CD4-positive, alpha-beta T cell treated with Interleukin-4 for 1 hour (primary cell): ENCODE measurements at places on chromosomes 7 and 10.

- DNase-seq = no peak
These were observed 6.5 kb downstream of the GDI2 start for GRCh38 chr10:5806745-5807144.

GRCh38 chr7:155994279-155994811 is 182.1 kb upstream of the SHH start:
- no peak for DNase-seq

GRCh38 chr7:41711283-41712064 is 8.6 kb upstream of the INHBA start:
- no peak for DNase-seq

DNA sequence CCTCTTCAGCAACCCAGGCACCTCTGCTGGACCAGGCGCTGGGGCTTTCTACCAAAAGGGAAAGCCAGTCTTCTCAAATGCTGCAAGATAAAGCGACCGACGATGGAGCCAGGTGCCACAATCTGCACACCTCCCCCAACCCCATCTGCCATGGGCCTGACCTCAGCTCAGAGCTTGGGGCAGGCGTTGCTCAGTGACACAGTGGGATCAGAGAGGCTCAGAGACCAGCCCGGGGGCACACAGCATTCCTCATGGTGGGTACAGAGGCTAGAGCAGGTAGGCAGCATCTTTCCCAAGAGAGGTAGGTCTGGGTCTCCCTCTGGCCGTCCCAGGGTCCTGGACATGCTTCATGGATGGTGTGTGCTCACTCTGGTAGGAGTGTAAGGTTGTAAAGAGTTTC is 56.3 kb downstream of the ZMIZ1 start:
- no peak for DNase-seq

GRCh38 chr7:23247046-23247602 is 549 bp downstream of the GPNMB start:
- no peak for DNase-seq

- no peak for DNase-seq
These were observed 45.9 kb upstream of the ITGB8 start for GRCh38 chr7:20284771-20285143.

- DNase-seq = no peak
These were observed 8.7 kb upstream of the LIPM start for GRCh38 chr10:88793712-88794299.

- DNase-seq = no peak
These were observed 5.0 kb downstream of the CALD1 start for GRCh38 chr7:134784251-134785049.

DNA sequence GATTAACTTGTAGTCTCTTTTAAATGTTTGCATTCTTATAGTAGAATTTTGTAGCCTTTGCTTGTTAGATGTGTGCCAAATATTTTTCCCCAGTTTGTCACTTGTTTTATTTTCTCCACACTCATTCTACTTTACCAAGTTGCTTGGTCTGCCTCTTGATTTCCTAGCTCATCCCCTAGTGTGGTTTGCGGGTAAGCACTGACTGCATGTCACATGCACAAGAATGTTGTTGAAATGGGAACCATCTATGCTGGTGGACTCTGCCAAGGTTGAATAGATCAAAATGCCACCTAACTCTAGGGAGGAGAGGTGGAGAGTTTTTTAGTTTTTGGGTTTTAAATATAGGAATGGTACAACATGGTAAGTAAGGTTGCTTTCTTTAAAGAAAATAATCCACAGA is 47.6 kb downstream of the FZD1 start:
- no peak for DNase-seq

DNA sequence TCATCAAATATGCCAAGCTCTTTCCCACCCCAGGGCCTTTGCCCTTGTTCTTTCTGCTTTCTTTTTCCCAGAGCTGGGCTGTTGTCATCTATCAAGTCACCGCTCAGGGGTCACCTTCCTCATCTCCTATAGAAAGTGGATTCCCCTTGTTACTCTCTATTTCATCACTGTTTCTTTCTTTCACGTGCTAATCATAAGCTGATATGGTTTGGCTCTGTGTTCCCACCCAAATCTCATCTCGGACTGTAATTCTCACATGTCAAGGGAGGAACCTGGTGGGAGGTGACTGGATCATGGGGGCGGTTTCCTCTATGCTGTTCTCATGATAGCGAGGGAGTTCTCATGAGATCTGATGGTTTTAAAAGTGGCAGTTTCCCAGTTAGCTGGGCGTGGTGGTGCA is 17.0 kb upstream of the TIAL1 start:
- no peak for DNase-seq

- DNase-seq = no peak
These were observed 258.4 kb upstream of the CACNA2D1 start for GRCh38 chr7:82701949-82702348.

GRCh38 chr7:151366166-151366879 is 24.7 kb downstream of the NUB1 start:
- DNase-seq = no peak

DNA sequence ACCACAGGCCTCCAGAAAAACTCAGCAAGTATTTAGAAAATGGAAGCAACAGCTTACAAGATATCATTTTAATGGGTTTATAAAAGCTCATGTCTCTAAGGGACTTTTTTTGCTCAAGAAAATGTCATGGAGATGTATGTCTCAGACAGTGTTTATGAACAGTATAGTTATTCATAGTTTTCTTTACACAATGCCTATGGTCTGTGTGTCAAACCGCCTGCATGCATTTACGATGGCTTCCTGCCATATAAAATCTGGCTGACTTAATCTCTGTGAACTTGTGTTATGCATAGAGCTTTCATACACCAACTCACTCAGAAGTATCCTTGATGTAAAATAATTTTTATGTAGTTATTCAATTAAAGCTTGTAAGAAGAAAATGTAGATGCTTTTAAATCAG is 1314.2 kb upstream of the LRRTM3 start:
- DNase-seq = no peak

DNA sequence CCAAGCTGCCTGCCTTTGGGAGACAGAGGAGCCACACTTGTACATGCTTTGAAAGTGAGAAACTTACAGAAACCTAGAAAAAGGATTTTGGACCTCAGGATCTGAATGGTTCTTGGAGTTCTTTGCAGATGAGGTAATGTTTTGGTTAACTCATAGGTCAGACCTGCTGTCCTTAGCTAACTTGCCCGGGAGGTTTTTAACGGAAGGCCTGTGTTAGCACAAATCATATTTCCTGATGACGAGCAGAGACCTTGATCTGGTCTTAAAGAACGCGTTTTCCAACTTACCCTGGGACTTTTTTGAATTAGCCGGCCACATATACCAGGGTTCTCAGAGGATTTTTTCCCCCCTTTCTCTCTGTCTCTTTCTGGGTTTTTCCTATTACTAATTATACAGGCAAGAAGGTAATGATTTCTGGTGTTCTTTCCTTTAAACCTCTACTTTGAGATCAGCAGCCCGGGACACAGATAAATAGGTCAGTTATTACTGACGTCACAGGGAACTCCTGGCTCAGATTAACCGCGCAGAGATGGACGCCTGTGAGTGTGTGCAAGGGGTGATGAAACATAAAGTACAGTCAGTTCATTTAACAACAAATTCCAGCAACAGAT is 101.7 kb upstream of the KLF6 start:
- DNase-seq = no peak

DNA sequence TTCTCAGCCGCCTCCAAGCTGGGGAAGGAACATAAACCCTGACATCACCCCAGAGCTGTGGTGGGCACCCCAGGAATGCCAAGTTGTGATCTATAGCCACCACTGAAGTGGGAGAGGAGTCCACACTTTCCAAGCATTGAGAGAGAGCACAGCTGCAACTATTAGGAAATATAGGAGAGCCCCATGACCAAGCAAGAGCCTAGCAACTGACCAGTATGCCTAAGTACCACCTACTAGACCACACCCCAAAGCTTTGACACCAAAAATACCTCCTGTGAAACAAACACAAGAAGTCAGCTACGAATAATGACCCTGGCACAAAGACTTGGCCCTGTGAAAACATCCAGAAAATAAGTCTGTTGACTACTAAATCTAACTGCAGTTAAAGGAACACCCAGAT is 804.1 kb upstream of the IGFBP3 start:
- DNase-seq = no peak

- no peak for DNase-seq
These were observed 83.6 kb downstream of the CD36 start for GRCh38 chr7:80721883-80722615.

GRCh38 chr10:32961895-32962369 is 3.9 kb upstream of the ITGB1 start:
- DNase-seq = no peak

GRCh38 chr7:27065709-27066108 is 30.1 kb downstream of the HOXA1 start:
- DNase-seq = no peak

DNA sequence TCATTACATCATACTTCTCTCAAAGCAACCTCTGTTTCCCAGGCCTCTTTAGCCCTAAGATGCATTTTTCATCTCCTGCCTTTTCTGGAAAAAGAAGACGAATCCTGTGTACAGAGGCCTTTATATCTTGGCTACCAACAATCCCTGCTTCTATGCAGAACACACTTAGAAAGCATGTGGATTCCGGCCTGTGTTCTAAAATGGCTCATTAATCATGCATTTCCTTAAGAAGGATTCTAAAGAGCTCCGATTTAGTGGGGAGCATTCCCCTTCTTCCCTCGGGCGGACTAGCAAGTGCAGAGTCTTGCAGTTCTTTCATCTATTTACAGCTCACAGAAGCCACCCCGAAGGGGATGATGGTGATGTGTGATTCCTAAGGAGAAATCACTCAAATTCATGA is 1212.9 kb downstream of the TYW1 start:
- no peak for DNase-seq

GRCh38 chr10:46309511-46310142 is 22.8 kb downstream of the ANTXRL start:
- no peak for DNase-seq

DNA sequence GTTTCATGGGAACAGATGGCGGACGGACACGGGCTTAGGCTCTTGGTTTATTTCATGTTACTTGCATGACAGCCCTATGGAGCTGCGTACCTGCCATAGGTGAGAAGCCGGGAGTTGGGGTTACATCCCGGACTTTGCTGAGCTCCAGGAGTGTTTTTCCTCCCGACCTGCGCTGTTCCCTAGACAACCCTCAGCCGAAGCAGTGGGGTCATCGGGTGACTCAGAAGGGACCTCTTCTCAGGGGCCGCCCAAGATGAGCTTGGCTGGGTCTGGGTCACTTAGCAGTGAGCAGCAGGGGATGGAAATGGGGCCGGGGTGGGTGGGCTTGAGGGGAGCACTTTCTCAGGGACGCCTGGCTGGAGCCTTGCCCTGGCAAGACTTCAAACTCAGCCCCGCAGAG is 11.9 kb downstream of the CUX1 start:
- no peak for DNase-seq

DNA sequence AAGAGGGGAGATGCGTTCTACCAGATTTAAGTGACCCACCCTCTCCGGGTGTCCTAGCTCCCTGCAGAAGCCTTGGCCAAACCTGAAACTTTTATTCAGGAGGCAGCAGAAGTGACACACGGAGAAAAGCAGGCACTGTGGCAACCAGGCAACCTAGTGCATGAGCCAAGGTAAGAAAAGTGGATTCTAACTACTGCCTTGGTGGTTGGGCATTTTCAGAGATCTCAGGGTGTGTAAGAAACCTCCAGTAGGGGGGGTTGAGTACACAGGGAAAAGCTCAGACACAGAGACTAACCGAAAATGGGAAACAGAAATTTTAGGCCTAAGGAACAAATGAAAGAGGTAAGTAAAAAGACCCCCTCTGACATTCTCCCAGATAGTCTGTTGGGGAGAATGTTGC is 645.7 kb downstream of the ANKRD7 start:
- DNase-seq = no peak

GRCh38 chr10:29064680-29065079 is 224.2 kb upstream of the LYZL1 start:
- no peak for DNase-seq

DNA sequence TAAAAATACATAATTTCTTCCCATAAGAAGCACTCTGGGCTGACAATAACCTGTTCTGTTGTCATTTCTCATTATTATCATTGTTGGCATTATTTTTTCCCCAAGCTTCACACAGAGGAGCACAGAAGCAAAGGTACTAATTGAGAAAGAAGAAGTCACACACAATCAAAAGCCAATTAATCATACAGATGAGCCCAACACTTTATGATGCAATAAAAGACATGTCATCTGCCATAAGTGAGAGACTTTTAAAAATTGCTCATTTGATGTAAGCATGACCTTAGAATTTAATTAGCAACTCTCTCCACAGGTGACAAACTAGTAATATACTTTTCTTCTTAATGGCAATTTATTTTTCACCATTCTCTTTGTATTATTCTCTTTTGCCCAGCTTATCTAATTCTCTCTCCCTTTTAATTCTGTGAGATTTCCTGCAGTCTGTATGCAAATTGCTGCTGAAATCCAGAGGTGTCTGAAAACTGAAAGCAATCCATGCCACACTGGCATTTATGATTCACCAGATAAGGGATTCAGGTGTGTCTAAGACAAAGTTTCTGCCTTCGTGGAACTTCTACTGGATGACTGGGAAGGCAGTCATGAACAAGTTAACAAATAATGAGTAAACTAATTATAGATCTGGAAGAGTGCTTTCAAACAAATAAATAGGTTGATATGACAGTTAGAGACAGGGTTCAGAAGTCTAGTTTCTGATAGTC is 203.5 kb downstream of the CHCHD3 start:
- DNase-seq = no peak

DNA sequence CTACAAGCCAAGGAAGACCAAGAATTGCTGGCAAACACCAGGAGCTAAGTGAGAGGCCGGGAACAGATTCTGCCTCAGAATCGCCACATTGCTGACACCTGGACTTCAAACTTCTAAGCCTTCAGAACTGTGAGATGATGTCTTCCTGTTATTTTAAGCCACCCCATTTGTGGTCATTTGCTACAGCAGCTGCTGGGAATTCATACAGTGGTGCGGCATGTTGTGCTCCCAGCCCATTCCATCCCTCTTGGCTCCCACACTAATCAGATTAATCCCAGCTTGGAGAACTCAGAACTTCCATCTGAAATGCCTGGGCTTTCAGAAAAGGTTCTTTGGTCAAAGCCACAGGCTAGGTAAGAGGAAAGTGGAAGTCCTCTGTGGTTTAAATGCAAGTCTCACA is 24.9 kb downstream of the TCAF1 start:
- DNase-seq = no peak

GRCh38 chr10:119543814-119544642 is 1.5 kb upstream of the RGS10 start:
- no peak for DNase-seq

DNA sequence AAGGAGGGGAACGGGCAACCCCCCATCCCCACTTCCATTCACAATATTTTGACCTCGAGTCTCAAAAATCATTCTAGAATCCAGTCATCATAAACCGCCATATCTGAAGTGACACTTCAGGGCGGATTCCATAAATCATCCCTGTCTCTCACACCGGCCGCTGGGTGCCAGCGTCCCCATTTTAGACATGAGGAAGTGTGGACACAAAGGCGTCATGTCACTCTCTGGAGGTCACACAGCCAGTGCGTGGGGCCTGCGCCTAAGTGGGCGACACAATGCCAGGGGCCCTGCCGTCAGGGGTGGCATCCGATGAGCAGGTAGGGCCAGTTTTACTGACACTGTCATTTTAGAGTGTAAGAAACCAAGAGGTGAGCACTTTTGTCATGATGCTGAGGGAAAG is 19.5 kb downstream of the KCNH2 start:
- no peak for DNase-seq

GRCh38 chr10:93897070-93897780 is 3.4 kb downstream of the SLC35G1 start:
- DNase-seq = no peak
